ENCODE measurements at places on chromosomes 5 and 9. TPM values are rescaled to one million over a fixed set of nuclear protein-coding genes. Genes with fewer than 3 reads are reported as not detected.

SLC44A1 gene
- total RNA-seq, result 75.9 TPM

- DNase-seq, result no peak
These were observed 29.6 kb upstream of the BOD1 start for GRCh38 chr5:173645890-173646574.

GRCh38 chr5:91556-92263 lies at the start of gene PLEKHG4B:
Gene PLEKHG4B, plus strand, starts transcription at chr5:92168. Its CDS starts 64 bp downstream, at chr5:92232.
- no peak for DNase-seq

NR5A1 gene
- total RNA-seq, result not detected

GRCh38 chr5:65252977-65253376 lies 228.7 kb downstream of the ADAMTS6 start:
- no peak for DNase-seq

DNA sequence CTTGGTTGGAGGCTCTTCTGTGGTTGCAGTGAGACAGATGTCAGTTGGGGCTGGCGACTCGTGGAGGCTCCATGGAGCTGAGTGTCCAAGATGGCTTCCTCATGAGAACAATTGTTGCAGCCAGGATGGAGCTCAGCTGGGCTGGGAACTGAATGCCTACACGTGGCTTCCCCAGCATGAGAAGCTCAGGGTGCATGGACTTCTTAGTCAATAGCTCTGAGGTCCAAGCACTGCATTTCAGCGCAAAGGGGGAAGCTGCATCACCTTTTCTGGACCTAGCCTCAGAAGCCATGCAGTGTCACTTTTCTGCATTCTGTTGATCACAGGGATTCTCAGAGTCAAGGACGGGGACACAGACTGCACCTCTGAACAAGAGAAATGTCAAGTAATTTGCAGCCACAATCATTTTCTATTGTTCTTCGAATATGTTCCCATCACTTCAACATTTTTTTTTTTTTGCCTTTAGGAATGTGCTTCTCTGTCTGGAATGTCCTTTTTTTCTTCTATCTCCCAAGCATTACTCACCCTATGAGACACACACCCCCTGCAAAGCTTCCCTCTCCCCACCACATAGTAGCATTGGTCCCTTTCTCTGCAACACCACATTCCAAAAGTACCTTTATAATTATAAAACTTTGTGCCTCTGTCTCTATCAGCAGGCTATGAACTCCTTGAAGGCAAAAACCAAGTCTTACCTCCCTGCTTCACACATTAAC lies 57.5 kb upstream of the STK32A start:
- DNase-seq, result no peak

GRCh38 chr5:74480201-74480600 lies 160.3 kb downstream of the ENC1 start:
- no peak for DNase-seq

MLANA gene
- total RNA-seq, result not detected

- DNase-seq, result no peak
These were observed 496.1 kb downstream of the NFIB start for GRCh38 chr9:13817754-13818278.

SYK gene
- 33.7 TPM for total RNA-seq

NUTM2F gene
- total RNA-seq, result not detected

DNA sequence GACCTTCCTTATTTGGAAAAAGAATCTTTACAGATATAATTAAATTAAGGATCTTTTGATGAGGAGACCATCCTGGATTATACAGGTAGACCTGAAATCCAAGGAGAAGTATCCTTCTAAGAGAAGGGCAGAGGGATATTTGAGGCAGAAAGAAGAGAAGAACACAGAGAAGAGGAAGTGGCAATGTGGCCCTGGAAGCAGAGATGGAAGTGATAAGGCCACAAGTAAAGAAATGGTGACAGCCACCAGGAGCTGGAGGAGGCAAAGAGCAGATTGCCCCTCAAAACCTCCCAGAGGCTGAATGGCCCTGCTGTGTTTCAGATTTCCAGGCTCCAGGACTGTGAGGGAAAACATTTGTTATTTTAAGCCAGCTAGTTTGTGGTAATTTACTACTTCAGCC lies 93.0 kb upstream of the ANKRD55 start:
- DNase-seq, result no peak

GRCh38 chr5:90747693-90748092 lies 189.1 kb downstream of the ADGRV1 start:
- no peak for DNase-seq

DNA sequence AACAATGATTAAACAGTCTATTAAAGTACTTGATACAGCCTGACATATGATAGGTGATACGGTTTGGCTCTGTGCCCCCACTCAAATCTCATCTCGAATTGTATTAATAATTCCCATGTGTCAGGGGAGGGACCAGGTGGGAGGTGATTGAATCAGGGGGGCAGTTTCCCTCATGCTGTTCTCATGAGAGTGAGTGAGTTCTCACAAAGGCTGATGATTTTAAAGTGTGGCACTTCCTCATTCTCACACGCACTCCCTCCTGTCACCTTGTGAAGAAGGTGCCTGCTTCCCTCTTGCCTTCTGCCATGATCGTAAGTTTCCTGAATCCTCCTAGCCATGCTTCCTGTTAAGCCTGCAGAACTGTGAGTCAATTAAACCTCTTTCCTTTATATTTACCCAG lies 40.1 kb upstream of the TARS1 start:
- no peak for DNase-seq

DNA sequence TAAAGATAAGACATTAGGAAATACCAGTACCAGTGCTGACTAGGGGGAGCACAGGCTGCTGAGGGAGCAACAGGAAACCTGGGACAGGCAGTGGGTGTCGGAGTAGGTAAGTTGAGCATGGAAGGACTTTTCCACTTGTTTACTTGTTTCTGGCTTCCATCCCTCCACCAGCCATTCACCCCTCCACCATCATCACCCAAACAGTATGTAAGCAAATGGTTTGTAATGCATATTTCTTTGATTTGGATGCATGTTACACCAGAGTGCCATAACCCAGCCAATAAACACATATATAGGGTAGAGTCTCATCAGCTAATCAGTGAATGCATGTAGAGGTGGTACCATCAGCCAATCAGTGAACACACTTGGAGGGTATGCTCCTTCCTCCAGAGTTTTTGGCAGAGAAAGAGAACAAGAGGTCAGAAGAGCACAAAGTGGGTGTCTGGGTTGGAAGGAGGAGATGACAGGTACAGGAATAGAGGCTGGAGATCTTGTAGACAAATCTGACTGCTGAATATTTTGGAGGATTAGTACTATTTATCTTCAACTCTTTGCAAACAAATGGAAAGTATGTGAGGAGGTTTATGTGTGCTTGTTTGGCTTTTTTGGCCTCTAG lies 37.7 kb upstream of the PDE8B start:
- DNase-seq, result no peak

DNA sequence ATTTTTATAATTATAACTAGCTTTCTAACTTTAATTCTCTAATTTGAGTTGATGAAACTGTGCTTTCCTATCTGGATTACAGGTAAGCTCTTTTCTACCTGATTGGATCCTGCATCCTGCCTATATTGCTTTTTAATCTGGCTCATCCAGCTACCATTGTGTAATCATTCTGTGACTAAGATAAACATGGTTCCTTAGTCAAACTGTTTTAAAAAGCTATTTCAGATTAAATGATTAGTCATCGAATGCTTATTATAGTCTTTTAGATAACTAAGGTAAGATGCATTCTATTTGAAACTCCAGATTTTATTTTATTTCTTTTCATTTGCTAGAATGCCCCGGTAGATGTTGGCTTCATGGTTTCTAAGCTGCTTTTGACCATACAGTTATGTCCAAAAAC lies 50.7 kb downstream of the ICE1 start:
- DNase-seq, result no peak

IL13 gene
- not detected for total RNA-seq

SPATA31E1 gene
- not detected for total RNA-seq

DNA sequence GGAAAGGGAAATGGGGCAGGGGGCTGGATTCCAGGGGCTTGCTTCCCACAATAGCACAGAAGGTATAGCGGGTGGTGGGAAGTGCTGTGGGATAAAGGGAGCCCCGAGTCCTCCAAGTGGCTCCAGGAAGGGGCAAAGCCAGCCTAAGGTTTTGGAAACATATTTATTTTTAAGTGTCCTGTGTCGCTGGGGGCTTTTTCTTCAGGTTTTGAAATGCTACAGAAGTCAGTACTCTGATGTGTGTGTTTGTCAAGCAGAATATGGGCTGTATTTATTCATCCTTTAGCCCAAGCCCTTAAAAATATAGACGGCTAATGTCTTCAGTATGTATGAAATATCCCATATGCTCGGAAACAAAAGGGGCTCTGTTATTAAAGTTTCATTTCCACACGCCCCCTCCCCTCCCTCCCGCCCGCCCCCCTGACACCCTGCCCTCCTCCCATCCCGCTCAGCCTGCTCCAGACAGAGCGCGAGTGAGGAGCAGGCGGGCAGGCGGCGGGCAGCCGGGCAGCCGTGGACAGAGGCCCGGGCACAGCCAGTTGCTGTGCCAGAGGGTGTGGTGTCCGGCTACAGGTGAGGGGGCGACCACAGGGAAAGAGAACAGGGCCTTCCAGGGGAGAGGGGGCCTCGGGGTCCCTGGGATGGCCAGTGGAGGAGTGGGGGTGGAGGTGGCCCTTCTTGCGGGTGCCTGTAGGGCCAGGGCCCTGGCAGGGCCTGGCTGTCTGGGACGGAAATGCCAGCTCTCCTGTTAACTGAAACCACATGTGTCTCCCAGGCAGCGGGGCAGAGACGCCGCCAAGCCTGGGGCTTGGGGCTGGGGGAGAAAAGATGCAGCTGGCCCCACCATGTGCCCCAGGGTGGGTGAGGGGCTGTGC lies 39.6 kb upstream of the SYNPO start:
- DNase-seq, result no peak

- no peak for DNase-seq
These were observed 375.2 kb upstream of the TLE4 start for GRCh38 chr9:79196606-79197005.

GRCh38 chr5:135153661-135154060 lies 119.6 kb upstream of the PITX1 start:
- no peak for DNase-seq

DNA sequence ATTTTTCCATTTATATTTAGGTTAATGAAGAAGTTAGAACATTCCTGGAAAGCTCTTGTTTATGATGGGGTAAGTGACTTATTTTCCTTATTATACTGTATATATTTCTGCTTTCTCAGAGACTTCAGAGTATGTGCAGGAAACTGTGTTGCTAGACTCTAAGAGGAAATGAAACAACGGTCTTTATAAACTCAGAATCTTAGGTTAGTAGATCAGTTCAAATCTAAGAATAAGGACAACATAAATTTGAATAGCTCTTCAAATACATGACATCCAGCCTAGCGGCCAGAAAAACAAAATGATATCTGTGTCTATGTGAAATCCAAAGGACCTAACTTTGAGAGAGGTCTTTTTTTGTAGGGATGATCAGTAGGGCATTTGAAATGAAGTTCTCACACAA lies 94.3 kb downstream of the PRKACG start:
- DNase-seq, result no peak

- no peak for DNase-seq
These were observed 14.6 kb downstream of the ZBTB43 start for GRCh38 chr9:126819482-126819881.

DNA sequence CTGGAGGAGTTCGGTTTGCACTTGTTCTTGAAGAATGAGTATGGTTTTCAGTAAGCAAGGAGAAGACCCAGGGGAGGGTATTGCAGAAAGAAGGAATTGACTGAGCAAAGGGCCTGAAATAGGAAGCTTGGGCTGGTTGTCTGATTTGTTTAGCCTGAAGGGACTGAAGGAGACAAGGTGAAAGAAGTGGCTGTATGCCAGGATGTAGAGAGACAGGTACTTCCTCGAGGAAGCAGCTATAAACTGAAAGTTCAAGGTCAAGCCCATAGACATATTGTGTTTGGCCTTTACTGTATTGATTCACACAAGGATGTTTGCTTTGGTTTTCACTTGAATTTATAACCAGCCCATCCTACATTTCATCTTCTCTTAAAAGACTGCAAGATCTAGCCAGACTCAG lies 183.1 kb downstream of the PALM2AKAP2 start:
- DNase-seq, result no peak

DNA sequence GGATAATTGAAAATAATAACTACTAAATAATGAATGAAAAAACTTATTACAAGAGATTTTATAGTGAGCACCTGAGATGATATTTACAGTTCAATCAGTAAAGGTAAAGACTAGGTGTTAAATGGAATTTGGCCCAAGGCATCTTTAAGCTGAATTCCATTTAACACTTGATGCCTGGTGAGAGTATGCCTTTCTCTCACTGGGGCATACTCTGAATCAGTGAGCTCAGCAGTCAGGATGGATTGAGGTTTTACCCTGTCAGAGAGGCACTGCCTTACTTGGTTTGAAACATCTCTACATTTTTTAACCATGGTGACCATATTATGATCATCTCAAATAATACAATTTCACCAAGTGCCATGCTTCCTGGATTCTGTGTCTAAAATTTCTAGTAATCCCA lies 1416.3 kb downstream of the MAT2B start:
- DNase-seq, result no peak

GRCh38 chr9:120950421-120951388 lies 24.1 kb upstream of the TRAF1 start:
- no peak for DNase-seq

GRCh38 chr5:76582230-76583162 lies 40.7 kb downstream of the F2RL2 start:
- no peak for DNase-seq

- DNase-seq, result no peak
These were observed 2.6 kb upstream of the UBE2QL1 start for GRCh38 chr5:6446042-6446441.

DNA sequence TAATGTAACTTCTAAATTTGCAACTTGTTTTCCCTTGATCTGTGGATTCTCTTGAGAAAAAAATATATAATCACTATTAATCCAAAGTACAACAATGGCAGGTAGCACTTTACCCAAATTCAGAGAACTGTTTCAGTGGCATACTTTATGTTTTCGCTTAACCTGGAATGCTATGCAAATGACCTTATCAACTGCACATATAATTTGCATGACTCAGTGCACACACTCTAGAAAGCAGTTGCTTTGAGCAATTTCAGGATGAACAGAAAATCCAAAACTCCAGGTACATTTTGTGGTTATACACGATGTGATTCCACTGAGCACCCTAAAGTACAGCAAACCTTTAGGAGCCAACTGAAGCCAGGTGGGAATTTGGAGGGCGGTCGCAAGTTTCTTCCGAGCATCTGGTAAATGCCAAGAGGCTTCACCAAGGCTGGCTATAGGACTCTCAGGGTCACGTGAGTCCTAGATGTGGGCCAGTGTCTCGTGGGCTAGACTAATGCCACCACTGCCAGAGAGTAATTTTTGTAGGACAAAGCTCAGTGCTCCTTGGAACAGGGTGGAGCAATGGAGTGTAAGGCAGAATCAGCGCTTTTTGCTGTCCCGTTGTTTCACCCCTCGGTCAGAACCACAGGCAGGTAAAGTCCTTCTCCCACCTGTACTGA lies 37.3 kb downstream of the DMGDH start:
- DNase-seq, result no peak

PDE6A gene
- 5.6 TPM for total RNA-seq

DMRT3 gene
- total RNA-seq, result not detected
